Activated CD8-positive, alpha-beta T cell treated with anti-CD3 and anti-CD28 coated beads, Interleukin-2, amount 10 ng/mL, durations not matched to agents 7 days and 5 days (primary cell): ENCODE measurements at places on chromosomes 16 and 17. TPM values are rescaled to one million over a fixed set of nuclear protein-coding genes. Genes with fewer than 3 reads are reported as not detected.

The PRDM7 gene
- not detected for total RNA-seq

The OMG gene
- total RNA-seq: 0.50 TPM

DNA sequence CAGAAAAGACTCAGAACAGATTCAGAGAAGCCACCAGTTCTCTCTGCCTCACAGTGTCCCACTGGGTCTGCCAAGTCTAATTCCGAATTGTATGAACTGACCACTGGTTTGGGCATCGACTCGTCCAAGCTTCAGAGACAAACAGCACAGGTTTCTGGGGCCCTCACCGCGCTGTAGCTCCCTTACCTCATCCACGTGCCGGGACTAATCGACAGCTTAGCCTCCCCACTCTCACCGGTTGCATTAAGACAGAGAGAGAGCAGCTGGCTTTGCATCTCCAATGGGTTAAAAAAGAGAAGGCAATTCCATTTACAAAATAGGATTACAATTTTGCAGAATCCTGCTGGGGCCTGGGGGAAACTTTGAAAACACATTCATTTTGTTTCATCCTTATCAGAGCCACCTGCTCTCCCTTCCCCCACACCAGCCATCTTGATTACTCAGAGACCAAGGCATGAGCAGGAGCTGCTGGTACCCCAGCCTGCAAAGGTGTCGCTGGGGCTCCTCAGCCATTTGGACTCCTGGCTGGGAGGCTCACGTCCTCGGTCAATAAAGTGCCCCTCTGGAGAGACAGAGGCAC lies 95.3 kb upstream of the RPL38 start:
- H3K27me3 ChIP-seq: no peaks in the 10 kb centered on the region
- no peak for DNase-seq
- peaks cover 5% of the 10 kb centered on the region for H3K4me1 ChIP-seq
- no peak overlapping the region for H3K4me3 ChIP-seq
- no peaks in the 10 kb centered on the region for H3K36me3 ChIP-seq
- H3K27ac ChIP-seq: no peak overlapping the region

DNA sequence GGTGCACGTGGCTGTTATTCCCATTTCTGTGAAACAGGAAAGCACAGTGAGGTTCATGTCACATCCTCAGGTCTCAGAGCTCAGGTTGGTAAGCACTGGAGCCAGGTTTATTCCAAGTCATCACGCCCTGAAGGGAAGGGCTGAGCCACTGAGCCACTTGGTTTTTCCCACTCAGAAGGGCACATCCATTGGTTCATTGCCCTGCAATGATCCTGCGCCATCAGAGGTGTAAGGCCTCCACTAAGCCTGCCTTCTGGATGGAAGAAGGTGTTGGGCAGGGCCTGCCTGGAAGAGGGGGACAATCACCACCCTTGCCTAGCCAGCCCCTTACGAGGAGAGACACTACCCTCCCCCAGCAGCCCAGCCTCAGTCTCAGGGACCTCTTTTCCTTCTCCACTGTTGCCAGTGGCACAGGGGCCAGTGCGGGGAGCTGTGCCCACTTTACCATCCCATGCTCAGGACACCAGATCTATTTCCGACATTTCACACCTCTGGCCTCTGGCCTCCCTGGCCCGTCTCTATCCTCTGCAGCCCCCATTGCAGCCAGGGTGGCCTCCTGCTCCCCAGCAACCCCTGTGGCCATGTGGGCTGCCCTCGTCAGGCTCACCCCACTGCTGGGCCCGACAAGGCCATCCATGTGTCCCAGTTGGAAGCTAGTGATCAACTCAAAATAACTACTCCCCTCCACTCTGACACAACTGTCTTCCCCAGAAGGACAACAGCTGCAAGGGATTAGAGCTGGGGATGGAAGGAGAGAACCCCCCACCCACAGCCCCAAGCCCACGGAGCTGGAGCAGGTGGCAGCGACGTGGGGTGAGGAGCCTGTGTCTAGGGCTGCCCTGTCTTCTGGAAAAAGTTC lies 29.9 kb downstream of the CFAP20 start:
- peaks cover 1% of the 10 kb centered on the region for H3K27me3 ChIP-seq
- no peak for DNase-seq
- peaks cover 28% of the 10 kb centered on the region for H3K4me1 ChIP-seq
- no peak overlapping the region for H3K4me3 ChIP-seq
- no peaks in the 10 kb centered on the region for H3K36me3 ChIP-seq
- H3K27ac ChIP-seq: no peak overlapping the region

GRCh38 chr17:5097101-5097834 lies 14.4 kb downstream of the ZNF232 start:
- H3K36me3 ChIP-seq: peaks cover 41% of the 10 kb centered on the region
- H3K4me1 ChIP-seq: peaks cover 10% of the 10 kb centered on the region
- peak; percentile 29 for DNase-seq
- H3K27me3 ChIP-seq: peaks cover 25% of the 10 kb centered on the region
- no peak overlapping the region for H3K27ac ChIP-seq

GRCh38 chr16:68704232-68704867 lies 32.7 kb upstream of the CDH1 start:
- no peaks in the 10 kb centered on the region for H3K4me1 ChIP-seq
- H3K27me3 ChIP-seq: no peaks in the 10 kb centered on the region
- peak; percentile 68 for DNase-seq
- H3K36me3 ChIP-seq: no peaks in the 10 kb centered on the region
- H3K4me3 ChIP-seq: no peak overlapping the region

DNA sequence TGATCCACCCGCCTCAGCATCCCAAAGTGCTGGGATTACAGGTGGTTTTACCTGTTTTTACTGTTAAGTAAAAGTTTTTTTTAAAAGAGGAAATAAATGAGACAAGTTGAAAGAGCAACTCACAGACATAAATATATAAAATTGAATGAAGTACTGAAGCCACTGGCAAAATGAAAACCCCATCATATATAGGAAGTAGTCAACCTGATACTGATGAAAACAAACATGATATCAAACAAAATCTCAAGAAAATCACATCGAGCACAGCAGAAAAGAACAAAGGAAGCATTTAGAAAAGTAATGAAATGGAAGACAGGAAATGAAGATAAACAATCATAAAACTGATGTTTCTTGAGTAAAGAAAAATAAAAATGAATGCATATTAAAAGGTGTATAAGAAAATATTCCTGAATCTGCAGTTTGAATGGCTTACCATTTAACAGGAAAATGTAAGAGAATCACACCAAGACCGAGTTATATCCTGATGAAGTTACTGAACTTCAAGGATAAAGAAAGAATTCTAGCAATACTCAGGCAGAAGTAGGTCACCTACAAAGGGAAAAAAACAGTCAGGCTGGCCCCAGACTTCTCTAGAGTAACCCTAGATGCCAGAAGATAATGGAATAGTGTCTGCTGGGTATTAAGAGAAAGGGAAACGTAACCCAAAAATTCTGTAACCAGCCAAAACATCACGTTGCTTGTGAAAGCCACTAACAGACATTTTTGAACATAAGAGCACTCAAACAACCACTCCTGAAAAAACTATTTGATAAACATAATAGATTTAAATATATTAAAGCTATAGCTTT lies 31.5 kb downstream of the UBE2G1 start:
- peaks cover 23% of the 10 kb centered on the region for H3K4me1 ChIP-seq
- H3K27me3 ChIP-seq: no peaks in the 10 kb centered on the region
- H3K27ac ChIP-seq: peak overlapping the region; percentile 3
- peaks cover 6% of the 10 kb centered on the region for H3K36me3 ChIP-seq
- no peak overlapping the region for H3K4me3 ChIP-seq
